ENCODE measurements at places on chromosomes 11 and 22.
A peak's percentile ranks its signal among the peaks of the same experiment; 100 is the strongest.

GRCh38 chr11:118277312-118277711, 13.2 kb upstream of the MPZL2 start:
- no peak for DNase-seq

GRCh38 chr11:95255251-95256145, 24.5 kb upstream of the SESN3 start:
- DNase-seq: no peak

GRCh38 chr22:36246718-36247117, 6.2 kb upstream of the APOL1 start:
- no peak for DNase-seq

GRCh38 chr22:23137905-23138561, 3.8 kb downstream of the RSPH14 start:
- DNase-seq: peak; percentile 28

DNA sequence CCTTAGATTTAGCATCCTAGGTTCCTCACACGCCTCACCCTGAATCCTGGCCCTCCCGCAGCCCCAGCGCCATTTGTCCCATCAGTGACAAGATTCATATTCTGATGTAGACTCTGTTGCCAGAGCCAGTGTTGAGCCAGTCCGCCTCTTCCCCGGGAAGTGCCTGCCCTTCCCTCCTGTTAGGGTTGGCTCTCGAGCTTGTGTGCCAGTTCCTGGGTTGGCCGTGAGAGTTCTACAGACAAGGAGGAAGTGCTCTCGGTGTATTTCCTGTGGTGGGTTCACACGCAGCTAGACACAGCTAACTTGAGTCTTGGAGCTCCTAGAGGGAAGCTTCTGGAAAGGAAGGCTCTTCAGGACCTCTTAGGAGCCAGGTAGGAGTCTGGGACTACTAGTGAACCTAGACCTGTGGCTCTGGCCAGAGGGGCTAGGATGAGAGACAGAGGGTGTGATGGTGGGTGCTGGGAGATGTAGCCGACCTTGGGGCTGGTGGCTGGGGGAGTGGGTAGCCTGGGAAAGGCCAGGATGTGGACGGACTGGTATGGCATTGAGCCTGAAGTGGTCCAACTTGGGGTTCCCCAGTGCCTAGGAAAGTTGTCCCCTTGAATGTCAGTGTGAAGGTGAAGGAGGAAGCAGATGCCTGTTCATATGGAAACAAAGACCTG, at the start of gene IL18BP:
Gene IL18BP (plus strand): TSS at position 261 of the 662 bp plus-strand sequence. CDS start 1,076 bp downstream, outside the sequence.
- DNase-seq: peak; percentile 7

DNA sequence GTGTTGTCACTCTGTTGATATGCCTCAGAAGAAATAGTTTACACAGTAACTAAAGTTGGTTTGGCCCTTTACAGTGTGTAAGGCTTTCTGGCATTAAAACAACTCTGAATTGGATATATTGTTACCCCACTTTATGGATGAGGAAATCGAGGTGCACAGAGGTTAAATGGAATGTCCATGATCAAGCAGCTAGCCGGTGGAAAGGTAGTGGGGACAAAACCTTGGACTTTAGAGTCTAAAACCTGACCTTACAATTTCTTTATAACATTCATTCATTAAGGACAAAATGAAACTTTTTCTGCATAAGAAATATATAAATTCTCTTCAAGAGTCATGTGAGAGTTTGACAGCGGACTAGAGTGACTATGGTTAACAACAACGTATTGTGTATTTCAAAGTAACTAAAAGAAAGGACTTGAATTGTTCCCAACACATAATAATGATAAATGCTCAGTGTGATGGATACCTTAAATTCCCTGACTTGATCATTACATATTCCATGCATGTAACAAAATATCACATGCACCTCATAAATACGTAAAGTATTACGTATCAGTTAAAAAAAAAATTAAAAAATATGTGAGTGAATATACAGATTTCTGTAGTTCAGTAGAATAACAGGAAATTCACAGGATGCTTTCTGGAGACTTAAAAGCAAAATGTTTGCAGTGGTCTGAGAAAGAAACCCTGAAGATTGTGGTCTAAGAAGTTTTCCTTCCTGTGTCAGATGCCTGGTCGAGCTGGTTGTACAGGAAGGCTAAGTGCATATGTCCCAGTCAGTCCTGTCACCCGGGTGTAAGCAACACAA, 51.0 kb downstream of the TEAD1 start:
- no peak for DNase-seq

GRCh38 chr11:57479021-57479663, 18.8 kb downstream of the RTN4RL2 start:
- DNase-seq: no peak

Measured in activated T-helper 1 cell treated with Interleukin-2 at 50 U/mL for 16 hours (primary cell).